ENCODE measurements at places on chromosomes 6 and 20.

GRCh38 chr20:57326667-57327455 lies 2.7 kb upstream of the SPO11 start:
- DNase-seq = no peak

- no peak for DNase-seq
Measured at GRCh38 chr6:139131736-139132280, 3.1 kb upstream of the HECA start.

GRCh38 chr6:148867862-148868261 lies 121.0 kb downstream of the UST start:
- DNase-seq = no peak

DNA sequence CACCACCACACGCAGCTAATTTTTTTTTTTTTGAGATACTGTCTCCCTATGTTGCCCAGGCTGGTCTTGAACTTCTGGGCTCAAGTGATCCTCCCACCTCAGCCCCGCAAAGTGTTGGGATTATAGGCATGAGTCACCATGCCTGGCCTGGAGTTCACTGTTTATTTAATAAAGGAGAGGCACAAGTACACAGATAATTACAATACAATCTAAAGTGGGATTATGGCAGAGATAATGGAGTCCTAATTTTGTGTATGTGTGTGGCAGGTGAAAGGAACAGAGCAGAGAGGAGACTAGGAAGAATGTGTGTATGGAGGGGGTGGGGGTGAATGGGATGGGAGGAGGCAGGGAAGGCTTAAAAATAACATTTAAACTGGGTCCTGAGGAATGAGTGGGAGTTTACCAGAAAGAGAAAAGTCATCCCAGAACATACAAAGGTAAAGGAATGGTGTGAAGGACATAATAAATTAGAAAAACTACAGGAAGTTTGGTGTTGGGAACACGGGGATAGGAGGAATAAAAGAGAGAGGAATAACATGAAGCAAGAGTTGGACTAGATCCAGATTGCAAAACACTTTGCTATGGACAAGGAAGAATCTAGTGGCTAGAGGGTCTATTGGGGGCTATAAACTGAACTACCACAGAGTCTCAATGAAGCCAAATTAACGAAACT lies 4.4 kb downstream of the NCOA5 start:
- DNase-seq = no peak

GRCh38 chr6:90425161-90425641 lies 128.6 kb upstream of the BACH2 start:
- DNase-seq = no peak

GRCh38 chr20:51768759-51769517 lies 748 bp upstream of the ATP9A start:
- no peak for DNase-seq

DNA sequence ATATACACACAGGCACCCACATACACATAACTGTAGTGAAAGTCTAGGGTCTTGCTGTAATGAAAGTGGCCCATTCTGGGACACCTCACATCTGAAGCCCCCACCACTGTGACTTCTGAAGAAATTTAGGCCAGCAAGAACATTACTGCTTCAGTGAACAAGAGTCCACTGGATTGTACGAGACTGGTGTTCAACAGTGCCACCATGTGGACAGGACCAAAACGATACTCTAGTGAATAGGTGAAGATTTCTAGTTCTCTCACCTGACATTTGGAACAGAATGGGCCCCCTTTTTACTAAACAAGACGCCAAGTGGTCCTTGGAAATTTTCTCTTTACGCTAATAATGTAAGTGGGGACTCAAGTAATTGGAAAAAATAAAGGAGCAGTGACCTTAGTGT lies 156.9 kb downstream of the MAFB start:
- DNase-seq = no peak

DNA sequence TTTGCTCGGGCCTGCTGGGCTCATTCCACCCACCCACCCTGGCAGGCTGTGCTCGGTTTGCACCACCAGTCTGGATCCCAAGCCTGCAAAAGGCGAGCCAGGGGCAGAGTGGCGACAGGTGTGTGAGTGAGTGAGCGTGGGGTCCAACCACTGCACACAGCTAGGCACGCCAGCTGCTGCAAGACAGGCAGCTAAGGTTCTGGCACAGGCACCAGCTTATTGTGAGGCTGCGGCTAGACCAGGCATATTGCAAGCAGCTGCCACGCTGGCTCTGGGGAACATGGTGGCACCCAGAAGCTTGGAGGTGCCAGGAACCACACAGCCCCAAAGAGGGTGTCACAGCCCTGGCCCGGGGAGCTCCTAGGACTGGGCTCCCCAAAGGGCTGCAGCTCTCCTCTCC lies 205.1 kb downstream of the ANKRD60 start:
- no peak for DNase-seq

DNA sequence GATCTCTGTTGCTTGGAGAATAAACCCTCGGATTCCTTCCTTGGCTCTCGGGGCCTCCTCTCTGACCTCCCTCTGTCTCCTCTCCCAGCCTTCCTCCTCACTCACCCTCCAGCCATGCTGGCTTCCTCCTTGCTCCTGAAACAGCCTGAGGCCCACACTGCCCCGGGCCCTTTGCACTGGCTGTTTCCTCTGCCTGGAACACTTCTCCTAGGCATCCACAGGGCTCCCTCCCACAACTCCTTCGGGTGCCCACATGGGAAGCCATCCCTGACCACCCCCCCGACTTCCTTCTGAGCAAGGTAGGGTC lies 87.7 kb downstream of the CEBPB start:
- no peak for DNase-seq

DNA sequence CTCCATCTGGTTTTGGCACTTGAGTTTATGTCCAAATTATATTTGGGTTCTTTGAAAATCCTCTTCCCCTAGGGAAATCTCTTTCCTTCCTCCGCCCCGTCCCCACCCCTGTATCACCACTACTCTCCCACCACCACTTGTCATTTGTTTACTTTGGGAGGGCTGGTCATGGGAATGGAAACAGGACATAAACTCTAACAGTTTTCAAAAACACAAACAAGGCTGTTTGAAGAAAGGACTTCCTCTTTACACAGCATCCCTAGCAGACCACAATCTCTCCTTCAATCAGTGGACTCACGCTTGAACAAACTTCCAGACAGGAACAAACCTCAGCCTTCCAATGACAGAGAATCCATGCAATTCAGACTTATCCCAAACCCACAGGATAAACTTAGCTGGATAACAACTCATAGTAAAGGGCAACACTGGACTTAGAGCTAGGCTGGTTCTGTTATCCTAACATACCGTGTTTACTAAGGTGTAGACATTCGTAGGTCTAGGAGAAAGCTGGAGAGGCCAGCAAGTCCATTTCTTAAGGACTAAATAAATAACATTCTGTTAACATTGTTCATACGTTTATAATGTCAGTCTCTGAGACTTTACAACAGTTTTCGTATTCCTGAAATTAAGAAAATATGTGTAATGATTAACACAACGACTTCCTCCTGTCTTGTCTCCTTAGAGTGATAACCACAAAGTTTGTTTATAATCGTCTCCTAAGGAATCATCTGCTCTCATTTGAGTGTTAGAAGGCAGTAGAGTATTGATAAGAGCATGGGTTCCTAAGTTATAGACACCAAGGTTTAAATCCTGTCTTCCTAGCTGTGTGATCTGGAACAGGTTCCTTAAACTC lies 44.1 kb upstream of the CTAGE9 start:
- no peak for DNase-seq

GRCh38 chr20:8718279-8718678 lies 350.6 kb upstream of the PLCB4 start:
- no peak for DNase-seq

- DNase-seq = no peak
Measured at GRCh38 chr20:3973705-3974104, 41.7 kb downstream of the RNF24 start.

DNA sequence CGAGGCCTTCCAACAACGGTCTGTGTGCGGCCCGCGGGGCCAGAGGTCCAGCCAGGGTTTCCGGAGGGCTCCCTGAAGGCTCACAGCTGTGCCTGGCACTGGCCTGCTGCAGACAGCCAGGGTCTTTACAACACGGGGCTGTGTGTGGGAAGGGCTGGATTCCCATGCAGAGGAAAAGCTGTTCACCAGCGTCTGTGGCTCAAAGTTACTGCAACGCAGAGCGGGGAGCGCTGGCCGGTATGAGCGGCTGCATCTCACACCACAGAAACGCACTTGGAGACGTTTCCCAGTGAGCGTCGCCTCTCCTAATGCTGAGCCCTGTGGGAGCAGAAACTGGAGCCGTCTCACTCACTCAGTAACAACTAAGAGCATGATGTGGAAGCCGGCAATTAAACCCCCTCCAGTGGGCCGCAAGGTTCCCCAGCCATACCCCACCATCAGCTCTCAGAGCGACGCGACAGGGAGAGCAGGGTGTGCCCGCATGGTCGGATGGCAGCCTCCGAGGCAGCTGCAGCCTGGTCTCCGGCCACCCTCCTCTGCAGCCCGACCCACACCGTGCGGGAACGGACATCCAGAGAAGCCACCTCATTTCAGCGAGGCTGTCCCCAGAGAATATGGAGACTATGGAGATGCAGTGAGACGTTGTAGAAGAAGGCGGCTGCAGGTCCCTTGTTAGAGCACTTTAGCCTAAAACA lies 42.6 kb downstream of the DLL1 start:
- no peak for DNase-seq

- no peak for DNase-seq
Measured at GRCh38 chr20:63443606-63444395, 28.7 kb downstream of the KCNQ2 start.

GRCh38 chr6:143301188-143301587 lies 149.3 kb downstream of the ADAT2 start:
- DNase-seq = no peak

DNA sequence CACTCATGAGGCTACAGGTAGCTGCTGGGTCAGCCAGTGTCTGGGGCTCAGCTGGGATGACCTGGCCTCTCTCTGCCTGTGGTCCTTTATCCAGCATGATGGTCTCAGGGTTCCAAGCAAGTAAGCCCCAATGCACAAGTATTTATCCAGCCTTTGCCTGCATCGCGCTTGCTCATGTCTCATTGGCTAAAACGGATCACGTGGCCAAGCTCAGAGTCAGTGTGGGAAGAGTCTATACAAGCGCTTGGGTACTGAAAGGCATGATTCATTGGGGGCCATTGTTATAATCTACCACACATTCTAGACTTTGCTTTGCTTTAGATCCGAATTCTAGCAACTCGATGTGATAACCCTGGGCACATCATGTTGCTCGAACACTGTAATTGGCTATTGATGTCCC lies 48.3 kb downstream of the PPP1R16B start:
- DNase-seq = no peak

DNA sequence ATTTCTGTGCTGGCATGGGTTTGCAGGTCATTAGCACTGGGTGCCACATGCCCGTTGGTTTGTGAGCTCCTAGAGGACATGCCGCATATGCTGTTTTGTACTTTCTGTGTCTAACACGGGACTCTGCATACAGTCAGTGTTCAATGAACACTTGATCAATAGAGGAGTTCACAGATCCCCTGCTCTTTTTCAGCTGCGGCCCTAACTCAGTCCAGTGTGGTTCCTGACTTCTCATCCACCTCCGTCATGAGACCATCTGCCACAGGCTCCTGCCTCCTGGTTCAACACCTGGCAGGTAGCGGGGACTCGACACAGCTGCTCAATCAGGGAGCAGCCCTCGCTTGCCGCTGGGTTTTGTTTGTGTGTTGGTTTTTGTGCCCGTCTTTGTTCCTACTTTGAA lies 13.8 kb upstream of the BMP7 start:
- no peak for DNase-seq

- no peak for DNase-seq
Measured at GRCh38 chr6:17096096-17096495, 5.8 kb upstream of the STMND1 start.

DNA sequence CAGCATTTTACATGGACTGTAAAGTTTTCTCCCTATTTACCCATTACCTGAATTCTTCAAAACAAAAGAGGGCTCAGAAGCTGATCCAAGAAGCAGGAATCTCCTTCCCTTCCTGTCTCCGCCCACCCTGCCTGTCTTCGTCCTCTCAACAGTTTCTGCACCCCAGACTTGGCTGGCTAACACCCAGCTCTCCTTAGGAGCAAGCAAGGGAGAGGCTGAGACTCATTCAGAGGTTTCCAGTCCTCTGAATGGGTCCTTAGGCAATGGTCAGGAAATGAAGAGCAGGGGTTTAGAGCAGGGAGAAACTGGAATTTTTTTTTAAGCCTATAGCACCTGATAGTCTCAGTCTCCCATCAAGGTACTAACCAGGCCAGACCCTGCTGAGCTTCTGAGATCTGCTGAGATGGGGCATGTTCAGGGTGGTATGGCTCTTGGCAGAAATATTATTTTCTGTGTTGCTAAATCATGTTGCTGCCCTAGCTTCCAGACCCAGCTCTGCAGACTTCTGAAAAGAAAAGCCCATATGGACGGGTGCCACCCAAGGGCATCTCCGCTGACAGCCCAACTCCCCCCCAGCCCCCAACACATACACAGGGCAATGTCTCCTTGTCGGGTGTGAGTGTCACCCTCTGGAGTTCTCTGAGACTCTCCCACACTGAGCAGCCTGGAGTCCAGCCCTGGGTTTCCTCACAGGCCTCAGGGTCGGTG lies 74.6 kb upstream of the CD93 start:
- no peak for DNase-seq

DNA sequence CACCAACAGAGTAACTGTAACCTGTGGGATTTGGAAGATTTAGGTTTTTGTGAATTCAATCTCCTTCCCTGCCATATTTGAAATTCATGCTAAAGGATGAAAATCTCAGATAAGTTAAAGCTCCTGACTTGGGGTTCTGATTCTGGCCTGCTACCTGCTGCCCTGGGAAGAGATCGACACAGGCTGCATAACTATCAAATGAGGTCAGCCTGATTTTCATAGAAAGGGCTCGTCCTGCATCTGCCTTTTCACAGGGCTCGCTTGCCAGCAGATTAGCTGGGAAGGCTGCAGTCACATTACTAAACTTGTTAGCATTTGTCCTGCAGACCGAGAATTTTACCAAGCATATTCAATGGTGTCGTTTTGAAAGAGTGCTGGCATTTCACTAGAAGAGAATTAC lies 14.6 kb downstream of the GCLC start:
- DNase-seq = no peak

DNA sequence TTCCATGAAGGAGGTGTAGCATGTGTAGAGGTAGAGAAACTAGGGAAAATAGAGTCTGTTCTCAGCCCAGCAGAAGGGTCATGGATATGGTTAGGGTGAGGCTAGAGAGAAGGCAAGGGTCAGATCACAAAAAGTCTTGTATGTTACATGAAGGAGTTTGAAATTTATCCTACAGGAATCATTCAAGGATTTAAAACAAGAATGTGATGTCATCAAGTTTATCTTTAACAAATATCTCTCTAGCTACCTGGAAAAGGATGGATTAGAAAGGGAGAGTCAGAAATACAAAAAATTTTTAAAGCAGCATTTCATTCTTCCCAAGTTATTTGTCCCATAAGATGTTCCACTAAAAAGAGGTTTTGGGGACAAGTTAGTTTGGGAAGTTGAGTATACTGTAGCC lies 4.4 kb upstream of the CHD6 start:
- no peak for DNase-seq

DNA sequence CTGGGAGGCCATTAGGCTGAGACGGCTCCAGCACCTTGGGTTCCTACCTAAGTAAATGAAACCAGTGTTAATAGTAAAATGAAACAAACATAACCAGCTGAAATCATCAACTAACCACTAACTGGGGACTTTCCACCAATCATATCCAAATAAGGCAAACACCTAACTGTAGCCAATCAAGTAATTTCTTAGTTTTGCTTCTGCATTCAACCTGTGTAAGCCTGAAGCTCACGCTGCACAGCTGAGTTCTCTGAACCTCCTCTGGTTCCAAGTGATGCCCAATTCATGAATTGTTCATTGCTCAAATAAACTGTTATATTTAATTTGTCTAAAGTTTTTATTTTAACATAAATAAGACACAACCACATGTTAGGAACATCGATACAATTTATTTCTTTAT lies 22.5 kb downstream of the KLHL32 start:
- DNase-seq = no peak

Measured in stimulated activated CD8-positive, alpha-beta memory T cell treated with anti-CD3 and anti-CD28 coated beads, Interleukin-4, amount 100 ng/mL, for 1 hour (primary cell).